Type B pancreatic cell (in vitro differentiated cells): ENCODE measurements at places on chromosomes 5 and 9. TPM values are rescaled to one million over a fixed set of nuclear protein-coding genes. Genes with fewer than 3 reads are reported as not detected.

DNA sequence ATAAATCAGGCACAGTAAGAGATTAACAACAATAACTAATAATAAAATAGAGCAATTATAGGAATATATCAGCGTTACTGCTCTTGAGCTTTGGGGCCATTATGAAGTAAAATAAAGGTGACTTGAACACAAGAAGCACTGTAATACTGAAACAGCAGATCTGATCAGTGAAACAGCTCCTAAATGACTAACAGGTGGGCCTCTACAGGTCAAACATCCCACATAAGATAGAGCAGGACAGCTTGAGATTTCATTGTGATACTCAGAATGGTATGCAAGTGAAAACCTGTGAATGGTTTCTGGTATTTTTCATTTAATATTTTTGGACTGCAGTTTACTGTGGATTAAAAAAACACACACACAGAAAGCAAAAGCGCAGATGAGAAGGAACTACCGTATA, 24.0 kb upstream of the MAP3K1 start:
- DNase-seq, result no peak

DNA sequence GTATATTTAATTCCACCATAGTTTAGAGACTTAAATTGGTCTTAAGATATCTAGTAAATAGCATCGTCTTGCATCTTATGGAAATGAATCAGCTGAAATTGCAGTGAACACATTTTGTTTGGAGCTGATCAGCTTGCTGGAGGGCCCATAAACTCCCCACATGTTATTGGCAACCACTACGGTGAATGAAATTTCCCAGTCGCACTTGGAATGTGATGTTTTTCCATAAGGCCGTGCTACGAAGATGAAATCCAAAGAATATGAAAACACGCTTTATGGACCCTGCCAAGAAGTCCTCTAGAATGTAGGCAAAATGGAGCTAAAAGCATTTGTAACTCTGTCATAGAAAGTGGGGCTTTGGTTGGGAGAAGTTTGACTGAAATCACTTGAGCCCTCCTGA, 572.1 kb downstream of the ACTL7B start:
- no peak for DNase-seq

DNA sequence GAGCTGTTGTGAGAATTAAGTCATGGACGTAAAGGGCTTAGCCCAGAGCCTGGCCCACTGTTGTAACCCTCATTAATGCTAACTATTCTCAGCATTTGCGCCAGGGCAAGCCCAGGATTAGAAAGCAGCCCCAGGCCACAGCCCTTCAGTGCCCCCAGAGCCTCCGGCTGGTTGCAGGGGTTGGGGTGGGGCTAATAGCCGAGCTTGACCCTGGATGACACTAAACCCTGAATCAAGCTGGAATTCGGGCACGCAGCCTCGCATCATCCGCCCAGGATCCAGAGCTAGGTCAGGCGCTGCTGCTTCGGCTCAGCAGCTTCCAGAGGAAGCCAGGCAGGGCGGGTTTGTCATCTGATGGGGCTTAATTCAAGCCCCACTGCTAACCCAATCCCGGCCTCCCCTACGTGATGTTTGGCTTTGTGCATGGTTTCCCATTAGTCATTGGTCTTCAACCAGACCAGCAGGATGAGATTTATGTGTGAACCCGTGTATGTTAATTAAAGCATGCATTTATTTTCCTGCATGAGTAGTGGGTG, 1.2 kb upstream of the MEGF9 start:
- DNase-seq, result no peak

DNA sequence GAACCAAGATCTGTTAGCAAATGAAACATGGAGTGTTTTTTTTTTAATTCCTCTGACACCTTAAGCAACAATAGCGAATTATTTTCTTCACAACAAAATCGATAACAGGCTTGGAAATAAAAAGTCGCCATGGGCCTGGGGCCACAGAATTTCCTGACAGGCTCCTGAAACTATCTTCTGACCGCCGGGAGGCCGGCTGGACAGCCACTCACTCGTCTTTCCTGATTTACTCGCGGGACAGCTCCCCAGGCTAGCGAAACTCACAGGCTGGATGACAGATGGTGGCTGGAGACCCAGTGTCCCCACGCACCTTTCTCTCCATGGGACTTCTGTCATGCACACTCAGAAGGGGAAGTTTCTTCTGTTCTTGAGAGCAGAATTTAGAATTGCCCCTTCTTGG, 143.3 kb upstream of the IRX2 start:
- DNase-seq, result peak; percentile 34

DNA sequence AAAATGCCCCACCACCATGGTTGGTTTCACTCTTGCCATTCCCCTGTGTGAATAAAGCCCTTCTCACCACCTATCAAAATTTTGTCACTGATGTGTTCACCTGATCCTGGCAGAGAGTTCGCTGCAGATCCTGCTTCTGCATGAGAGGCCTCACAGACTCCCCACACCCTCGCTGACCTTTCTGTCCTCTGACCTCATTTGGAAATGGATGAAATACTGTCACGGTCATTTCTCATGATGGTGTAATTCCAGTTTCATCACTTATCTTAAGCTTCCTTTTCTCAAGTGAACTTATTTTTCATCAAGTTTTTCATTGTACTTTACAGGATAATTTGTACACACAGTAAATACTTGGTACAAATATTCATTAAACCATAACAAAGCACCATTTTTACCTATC, 131.3 kb downstream of the FRMD3 start:
- DNase-seq, result no peak

- no peak for DNase-seq
These were observed 66.3 kb upstream of the EPB41L4B start for GRCh38 chr9:109387206-109387605.

DNA sequence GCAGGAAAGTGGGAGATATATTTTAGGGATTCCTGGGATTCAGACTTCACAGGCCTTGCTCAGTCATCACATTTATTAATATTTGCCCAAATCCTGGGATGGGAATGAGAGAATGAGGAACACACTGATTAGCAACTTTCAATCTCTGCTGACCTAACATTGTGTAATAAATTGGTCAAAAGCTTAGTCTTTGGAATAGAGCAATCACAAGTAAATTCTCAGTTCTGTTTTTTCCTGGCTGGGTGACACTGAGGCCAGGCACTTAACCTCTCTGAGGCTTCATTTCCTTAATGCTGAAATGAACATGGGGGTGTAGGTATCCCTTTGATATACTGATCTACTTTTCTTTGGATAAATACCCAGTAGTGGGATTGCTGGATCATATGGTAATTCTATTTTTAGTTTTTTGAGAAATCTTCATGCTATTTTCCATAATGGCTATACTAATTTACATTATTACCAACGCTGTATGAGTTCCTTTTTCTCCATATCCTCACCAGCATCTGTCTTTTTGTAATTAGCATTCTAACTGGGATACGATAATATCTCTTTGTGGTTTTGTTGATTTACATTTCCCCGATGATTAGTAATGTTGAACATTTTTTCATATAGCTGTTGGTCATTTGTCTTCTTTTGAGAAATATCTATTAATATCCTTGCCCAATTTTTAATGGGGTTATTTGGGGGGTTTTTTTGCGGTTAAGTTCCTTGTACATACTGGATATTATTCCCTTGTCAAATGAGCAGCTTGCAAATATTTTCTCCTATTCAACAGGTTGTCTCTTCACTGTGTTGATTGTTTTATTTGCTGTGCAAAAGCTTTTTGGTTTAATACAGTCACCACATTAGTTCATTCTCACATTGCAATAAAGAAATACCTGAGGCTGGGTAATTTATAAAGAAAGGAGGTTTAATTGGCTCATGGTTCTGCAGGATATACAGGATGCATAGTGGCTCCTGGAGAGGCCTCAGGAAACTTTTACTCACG, 36.8 kb upstream of the NIPBL start:
- DNase-seq, result no peak

DNA sequence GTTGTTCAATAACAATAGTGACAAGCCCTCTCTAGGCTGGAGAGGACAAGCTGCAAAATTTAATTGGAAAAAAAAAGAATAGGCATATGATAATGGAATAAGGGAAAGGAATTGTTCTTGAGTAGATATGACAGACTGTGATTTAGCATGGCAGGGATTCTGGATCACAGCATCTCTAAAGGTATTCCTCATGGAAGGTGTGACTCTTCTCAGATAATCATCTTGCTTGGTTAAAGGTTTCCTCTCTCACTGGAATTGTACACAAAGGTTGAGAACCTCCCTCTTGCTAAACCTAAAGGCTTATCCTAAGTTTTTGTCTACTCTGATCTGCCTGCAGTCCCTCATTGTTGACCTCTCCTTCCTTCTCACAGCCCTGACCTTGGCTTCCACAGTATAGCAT, 31.6 kb downstream of the ELOVL7 start:
- no peak for DNase-seq

DNA sequence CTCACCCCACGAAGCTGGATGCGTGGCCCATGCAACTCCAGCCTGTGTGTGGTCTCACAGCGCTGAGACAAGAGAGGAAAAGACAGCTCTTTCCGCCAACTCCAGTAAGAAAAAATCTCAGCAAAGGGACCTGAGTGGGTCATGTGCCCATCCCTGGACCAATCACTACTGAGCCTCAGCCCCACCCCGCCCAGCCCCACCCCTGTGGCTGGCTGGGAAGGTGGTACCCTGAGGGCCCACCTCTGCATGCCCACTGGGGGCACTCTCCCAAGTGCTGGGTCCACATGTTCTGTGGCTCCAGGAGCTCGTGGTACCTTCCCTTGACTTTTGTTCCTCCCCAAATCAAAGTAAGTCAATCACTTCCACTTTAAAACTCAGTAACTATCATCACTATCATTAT, 105.1 kb upstream of the SMIM23 start:
- DNase-seq, result no peak

TEK gene
- 0.63 and 0.74 TPM in 2 replicates for total RNA-seq

DNA sequence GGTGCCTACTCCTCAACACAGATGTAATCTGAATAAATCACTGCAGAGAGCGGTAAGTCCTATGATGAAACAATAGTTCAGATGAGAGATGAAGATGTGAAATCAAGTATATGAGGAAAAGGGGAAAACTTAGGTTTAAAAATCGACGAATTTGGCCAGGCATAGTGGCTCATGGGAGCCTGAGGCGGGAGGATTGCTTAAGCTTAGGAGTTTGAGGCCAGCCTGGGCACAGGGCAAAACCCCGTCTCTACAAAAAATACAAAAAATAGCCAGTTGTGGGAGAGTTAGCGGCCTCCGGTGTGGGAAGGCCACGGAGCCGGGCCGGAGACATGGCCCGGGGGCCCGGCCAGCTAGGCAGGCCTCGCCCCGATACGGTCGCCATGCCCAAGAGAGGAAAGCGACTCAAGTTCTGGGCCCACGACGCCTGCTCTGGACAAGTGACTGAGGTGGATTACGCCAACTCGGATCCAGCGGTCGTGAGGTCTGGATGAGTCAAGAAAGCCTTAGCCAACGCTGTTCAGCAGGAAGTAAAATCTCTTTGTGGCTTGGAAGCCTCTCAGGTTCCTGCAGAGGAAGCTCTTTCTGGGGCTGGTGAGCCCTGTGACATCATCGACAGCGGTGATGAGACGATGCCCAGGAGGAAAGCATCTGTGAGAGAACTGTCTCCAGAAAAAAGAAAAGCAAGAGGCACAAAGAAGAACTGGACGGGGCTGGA, 62.8 kb upstream of the SUB1 start:
- DNase-seq, result no peak

- no peak for DNase-seq
These were observed 62.2 kb downstream of the GCNT4 start for GRCh38 chr5:74990194-74990593.

LPCAT1 gene
- total RNA-seq, result 91.6 and 97.1 TPM in 2 replicates

- no peak for DNase-seq
These were observed 155.7 kb downstream of the RMI1 start for GRCh38 chr9:84136119-84136868.

DNA sequence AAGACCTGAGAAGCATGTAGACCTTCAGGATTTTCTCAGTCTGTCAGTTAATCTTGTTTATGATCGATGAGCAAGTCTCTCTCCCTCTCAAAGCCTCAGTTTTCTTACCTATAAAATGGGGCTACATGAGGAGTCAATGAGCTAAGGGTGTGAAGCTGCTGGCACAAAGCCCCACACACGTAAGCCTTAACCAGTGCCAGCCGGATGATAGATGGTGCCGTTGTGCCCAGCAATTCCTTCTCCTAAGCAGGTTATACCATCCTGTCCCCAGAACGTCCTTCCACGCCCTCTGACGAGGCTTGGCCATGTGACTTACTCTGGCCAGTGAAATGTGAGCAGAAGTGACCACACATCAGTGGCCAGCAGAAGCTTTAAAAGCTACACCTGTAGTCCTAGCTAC, 179.0 kb downstream of the C9orf50 start:
- no peak for DNase-seq

TMEM174 gene
- not detected in 2 replicates for total RNA-seq

DNA sequence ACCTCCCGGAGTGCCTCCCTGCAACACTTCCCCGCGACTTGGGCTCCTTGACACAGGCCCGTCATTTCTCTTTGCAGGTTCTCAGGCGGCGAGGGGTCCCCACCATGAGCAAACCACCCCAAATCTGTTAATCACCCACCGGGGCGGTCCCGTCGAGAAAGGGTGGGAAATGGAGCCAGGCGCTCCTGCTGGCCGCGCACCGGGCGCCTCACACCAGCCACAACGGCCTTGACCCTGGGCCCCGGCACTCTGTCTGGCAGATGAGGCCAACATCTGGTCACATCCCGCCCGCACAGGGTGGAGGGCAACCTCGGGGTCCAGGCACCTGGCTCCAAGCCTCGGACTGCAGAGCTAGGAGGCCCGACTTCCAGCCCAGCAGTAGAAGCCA, 776 bp upstream of the TERT start:
- peak; percentile 67 for DNase-seq

FCHO2 gene
- total RNA-seq, result 22.8 and 38.5 TPM in 2 replicates

GAPVD1 gene
- total RNA-seq, result 44.4 and 52.4 TPM in 2 replicates

DNA sequence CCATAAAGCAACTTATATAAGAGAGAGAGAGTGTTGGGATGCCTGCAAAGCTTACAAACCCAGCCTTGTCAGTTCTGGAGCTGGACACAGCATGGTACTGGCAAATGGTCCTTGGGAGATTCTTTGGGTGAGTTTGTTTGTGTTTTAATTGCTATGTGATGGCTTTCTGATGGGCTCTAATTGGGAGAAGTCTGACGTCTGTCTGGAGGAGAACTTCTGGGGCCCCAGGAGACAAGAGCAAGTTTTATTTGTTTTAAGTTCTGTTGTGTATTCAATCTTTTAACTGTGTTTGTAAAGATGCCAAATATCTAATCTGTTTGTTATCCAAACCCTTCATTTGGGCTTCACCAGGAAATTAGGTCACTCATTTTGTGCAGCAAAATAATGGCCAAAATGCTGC, 50.3 kb upstream of the AFAP1L1 start:
- DNase-seq, result no peak

DNA sequence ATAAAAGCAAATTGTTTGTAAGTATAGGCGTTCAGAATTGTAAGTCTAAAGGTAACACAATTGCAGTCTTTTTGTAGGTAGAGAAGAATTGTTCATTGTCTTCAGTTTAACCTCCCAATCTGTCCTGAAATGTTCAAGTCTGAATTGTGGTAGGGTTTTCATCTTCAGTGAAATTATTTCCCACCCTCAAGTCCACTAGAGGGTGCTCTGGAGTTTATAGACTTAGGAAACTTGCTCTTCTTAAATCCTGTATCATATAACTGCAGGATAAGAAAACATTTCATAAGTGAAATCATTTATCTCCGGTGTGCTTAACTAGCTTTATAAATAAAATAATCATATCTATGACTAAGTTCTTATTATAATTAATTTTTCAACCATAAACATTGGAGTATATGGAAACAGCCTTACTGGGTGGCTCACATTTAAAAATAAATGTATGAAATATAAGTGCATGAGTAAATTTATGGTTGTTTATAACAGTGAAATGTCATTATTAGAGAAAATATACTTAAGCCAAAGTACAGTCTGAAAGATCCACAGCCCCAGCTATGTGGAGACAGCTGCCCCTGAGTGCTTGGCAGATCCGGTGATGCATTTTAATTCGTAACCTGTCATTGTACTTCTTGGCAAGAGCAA, 182.4 kb upstream of the OTULINL start:
- DNase-seq, result no peak

- DNase-seq, result no peak
These were observed 410.6 kb downstream of the PSAT1 start for GRCh38 chr9:78707481-78707991.
